ENCODE measurements at places on chromosomes 11 and 22.

GRCh38 chr11:56967726-56968125, 21.0 kb upstream of the OR5AK2 start:
- no peak for DNase-seq

GRCh38 chr22:20644071-20644642, 129.8 kb upstream of the SERPIND1 start:
- no peak for DNase-seq

DNA sequence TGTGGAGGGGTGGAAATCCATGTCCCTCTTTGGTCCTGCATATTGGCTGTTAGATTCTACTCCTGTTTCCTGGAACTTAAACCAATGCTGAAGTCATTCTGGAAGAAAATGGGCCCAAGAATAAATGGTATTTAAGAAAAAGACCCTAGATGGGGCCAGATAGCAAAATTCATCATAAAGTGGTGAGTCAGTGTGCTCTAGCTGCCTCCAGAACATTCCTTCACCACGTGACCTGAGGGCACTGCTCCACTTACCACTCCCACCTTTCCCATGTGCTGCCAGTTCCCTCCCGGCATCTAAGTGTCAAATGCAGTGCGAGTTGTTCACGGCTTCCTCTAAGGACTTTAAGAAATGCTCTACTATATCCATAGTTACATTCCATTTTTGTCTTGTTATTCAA, 30.9 kb upstream of the NAP1L4 start:
- no peak for DNase-seq

- DNase-seq = no peak
Measured at GRCh38 chr11:130157840-130158239, 1.7 kb upstream of the ST14 start.

DNA sequence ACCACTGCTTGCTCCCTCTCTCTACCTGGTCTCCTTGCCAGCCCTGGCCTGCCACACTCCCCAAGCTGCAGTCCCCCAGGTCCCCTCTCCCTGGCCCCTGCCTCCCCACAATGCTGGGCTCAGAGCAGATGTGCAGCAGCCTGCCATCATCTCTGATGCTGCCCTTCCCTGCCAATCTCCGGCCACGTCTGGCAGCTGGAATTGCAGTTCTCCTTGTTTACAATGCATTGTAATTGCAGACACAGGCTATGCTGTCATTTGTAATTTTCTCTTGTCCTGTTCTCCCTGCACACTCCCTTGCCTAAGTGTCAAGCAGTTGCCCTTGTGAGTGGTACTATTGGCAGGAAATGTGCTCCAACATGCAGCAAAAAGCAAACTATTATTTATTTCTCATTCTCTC, 222.3 kb downstream of the NTM start:
- no peak for DNase-seq

DNA sequence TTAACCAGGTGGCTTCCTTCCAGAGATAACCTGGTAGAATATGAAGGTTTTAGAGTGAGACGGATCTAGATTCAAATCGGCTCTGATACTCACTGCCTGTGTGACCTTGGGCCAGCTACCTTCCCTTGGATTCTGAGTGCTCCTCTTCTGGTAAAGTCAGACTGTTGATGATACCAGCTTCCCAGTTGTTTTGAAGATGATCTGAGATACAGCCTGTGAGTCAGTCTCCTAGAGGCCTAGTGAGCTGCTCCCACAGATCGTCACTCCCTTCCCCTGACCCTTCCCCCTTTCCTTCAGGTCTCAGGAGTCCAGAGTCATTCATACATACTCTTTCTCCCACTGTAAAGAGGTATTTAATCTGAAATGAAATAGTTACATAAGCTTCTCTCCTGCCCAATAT, 207.8 kb downstream of the GRIK4 start:
- DNase-seq = no peak

DNA sequence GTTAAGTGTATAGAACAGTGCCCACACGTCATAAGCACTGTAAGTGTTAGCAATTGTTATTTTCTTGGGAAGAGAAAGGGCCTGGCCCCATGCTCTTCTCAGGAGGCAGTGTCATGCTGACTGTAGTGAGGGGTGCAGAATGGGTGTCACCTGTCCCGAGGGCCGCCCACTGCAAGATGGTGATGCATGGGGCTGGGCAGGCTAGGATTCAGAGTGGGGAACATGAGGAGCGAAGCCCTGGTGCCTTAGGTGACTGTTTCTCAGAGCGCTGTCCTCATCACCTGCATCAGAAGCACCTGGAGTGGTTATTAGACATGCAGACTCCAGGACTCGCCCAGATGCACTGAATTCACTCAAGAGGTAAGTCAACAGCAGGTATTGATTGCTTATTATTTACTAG, 101.0 kb upstream of the PARVA start:
- no peak for DNase-seq

- DNase-seq = no peak
Measured at GRCh38 chr22:44168206-44168605, 12.5 kb upstream of the PARVG start.

DNA sequence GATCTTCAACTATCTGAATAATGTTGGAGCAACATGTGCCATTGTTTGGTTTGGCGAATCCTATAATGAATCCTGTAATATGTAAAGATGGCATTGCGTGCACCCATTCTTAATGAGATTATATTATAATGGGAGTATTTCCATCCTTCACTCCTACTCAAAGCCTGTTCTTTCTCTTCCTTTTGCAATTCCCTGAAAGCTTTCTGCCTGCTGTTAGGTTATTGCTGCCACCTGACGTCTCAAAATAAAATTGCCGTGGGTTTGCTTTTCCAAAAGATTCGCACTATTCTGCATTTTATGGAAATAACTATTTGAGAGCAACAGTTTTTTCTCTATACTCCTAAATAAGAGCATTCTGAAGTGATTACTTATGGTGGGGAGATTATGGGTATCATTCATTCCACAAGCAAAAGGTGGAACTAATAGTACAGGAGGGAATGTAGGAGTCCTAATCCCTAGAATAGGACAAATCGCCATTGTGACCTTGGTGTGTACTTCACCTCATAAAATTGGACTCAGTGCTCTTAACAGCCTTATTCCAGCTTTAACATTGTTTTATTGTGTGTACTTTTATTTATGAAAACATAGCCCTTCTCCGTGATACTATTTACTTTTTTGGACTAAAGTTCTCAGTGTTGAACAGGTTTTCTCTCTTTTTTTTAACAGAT, 69.6 kb upstream of the ALKBH3 start:
- no peak for DNase-seq
